ENCODE measurements at places on chromosomes 2 and 18.
A peak's percentile ranks its signal among the peaks of the same experiment; 100 is the strongest.

DNA sequence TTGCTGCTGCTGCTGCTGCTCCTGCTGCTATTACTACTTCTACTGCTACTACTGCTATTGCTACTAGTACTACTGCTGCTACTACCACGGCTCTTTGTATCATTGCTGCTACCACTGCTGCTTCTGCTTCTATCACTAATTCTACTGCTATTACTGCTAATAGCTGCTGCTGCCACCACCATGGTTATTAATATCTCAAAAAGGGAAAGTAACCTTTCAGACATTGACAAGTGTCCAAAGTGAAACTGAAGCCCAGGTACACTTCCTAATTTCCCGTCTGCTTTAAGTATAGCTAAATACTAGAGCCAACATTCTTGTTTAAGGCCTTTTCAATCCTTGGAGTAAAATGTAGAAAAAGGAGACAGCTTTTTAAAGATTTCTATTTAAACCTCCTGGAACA, 45.4 kb upstream of the EHBP1 start:
- DNase-seq, result no peak

DNA sequence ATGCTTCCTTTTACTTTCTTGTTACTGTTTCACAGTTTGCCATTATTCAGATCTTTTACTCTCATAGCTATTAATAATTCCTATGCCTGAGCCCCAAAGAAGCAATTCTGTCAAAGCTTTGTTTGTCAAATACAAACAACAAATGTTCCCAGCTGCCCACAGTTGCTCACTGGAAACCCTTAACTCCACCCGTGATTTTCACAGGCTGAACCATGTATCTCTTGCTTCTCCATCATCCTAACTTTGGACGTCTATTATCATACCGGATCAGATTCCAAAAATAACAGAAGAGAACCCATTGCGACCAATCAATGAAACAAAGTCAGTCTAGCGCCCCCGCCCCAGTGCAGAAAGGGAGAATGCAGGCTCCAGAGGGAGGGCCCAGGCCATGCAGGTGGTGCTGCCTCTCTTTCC, 24.2 kb downstream of the COLEC12 start:
- no peak for DNase-seq

GRCh38 chr2:28643911-28644334, 107.7 kb upstream of the PPP1CB start:
- no peak for DNase-seq

- no peak for DNase-seq
Observed at GRCh38 chr2:163630836-163631235, 105.0 kb downstream of the FIGN start.

GRCh38 chr2:102424754-102425153, 1.8 kb downstream of the IL18RAP start:
- no peak for DNase-seq

- peak; percentile 90 for DNase-seq
Observed at GRCh38 chr18:5868218-5868854, 27.0 kb downstream of the TMEM200C start.

GRCh38 chr2:161426455-161426921, 10.4 kb downstream of the TBR1 start:
- no peak for DNase-seq

DNA sequence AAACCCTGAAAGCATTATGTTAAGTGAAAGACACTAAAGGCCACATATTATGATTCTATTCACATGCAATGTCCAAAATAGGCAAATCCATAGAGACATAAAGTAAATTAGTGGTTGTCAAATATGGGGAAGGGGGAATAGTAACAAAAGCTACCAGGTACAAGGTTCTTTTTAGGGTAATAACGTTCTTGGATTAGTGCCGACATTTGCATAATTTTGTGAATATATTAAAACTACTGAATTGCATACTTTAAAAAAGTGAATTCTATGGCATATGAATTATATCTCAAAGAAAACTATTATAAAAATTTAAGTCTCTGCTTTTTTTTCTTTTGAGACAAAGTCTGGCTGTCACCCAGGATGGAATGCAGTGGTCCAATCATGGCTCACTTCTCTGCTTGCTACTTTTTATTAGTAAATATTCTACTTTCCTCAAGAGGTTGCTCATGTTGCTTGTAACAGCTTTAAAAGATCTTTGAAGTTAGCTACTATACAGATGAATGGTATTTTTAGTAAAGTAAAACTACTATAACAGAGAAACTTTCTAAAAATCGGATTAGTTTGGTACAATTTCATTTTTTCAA, 2.5 kb downstream of the SESTD1 start:
- no peak for DNase-seq

- DNase-seq, result no peak
Observed at GRCh38 chr18:69064063-69064462, 266.2 kb downstream of the CCDC102B start.

- no peak for DNase-seq
Observed at GRCh38 chr2:68151037-68151436, 6.7 kb upstream of the PNO1 start.

All from left kidney (tissue), 8 donors.